ENCODE measurements at places on chromosomes 16 and 17.

DNA sequence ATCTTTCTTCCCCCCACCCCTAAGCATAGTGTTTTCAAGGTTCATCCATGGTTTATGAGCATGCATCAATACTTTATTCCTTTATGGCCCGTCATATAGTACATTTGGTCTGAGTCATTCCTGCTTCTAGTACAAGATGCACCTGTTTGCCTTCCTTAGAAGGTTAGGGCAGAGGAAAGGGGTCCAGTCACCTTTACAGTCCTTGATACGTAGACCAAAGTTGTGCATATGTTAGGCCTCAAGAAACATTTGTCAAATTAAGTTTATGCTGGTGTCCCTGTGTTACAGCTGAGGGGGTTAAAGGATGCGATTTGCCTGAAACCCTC, 1.4 kb downstream of the CYB5D2 start:
- DNase-seq, result no peak

DNA sequence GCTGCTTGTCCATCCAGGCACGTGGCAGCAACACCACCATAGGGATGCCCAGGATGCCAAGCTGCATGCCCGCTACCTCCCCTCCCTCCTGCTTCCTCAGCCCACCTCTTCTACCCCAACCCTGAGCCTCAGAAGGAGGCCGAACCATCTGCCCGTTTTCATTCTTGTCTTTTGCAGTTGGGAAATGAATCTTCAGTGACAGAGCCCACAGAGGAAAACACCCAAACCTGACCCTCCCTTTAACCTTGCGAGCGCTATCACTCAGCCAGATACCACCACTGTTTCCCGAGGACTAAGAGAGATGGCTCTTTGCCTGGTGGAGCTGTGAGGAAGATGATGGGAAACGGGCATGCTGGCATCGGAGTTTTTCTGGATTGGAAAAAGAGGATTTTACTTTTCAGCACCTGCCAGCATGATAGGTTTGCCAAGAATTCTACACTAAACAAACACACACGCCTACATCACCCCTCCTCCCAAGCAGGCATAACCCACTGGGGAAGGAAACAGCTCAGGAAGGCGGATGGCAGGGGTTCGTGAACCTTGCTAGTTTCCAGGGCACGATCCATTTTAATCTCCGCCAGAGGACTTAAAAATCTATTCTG, 457.4 kb downstream of the SLC39A11 start:
- DNase-seq, result no peak

GRCh38 chr17:55266958-55267688, 2.4 kb downstream of the HLF start:
- DNase-seq, result no peak

DNA sequence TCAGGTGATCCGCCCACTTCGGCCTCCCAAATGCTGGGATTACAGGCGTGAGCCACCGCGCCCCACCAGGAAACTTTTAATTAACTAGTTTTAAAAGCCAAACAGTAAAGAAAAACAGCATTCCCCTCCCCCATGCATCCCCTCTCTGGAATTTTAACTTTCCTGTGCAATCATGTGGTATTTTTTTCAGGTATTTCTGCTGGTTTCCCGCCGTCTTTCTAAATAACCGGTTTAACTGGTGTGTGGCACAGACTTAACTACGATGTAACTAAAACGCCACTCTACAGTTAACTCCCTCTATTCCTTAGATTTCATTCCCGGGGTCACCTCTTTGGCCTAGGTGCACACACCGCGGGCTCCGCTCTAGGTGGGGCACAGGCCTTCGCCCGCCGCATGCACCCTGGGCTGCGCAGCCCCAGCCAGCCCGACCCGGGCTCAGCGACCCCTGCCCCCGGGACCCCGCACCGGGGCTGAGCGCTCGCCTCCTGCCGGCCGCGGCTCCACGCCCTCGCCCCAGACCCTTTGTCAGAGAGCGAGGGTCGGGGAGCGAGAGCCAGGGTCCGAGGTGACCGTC, 15.1 kb upstream of the UTP6 start:
- no peak for DNase-seq

DNA sequence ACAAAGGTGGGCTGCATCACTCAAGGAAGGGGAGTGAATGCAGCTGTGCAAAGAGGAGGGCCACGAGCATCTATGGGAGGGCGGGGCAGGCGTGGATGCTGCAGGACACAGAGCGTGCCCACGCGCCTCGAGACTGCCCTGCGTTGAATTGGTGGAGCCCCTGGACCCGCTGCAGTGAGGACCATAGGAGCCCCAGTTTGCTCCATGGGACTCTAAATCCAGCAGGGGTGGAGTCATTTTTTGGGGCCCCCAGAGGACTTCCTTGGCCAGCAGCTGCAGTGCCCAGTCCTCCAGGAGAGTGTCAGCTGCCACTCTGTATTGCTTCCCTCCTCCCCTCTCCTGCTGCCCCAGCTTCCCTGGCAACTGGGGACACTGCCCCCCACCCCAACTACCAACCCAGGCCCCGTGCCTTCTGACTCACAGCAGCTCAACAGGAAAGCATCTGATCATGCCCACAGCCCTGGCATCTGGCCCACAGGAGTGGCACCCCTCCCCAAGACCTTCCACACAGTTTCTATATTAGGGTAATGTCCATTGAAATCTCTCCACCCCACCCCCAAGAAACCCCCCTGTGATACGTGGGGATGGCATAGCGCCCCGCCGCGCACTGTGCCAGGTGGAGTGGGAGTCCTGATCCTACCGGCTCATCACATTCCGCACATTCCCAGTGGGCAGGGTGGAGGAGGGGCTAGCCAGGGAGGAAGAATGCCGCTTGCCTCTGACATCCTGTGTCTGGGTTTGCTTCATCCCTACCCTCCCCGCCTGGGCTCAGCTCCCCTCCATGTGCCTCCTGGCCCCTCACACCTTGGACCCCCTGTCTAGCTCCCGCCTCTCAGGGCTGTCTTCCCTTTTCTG, 27.8 kb upstream of the ITGA3 start:
- peak; percentile 95 for DNase-seq

GRCh38 chr17:44314524-44314868, 6.1 kb downstream of the RUNDC3A start:
- no peak for DNase-seq

- DNase-seq, result no peak
These were observed 487.1 kb downstream of the GRIN2A start for GRCh38 chr16:9695152-9695551.

- DNase-seq, result no peak
These were observed 18.9 kb downstream of the RARA start for GRCh38 chr17:40327735-40328385.

GRCh38 chr17:75512926-75513640, 2.3 kb downstream of the CASKIN2 start:
- no peak for DNase-seq

- DNase-seq, result peak; percentile 89
These were observed 19.6 kb downstream of the AKAP10 start for GRCh38 chr17:19958023-19958422.

DNA sequence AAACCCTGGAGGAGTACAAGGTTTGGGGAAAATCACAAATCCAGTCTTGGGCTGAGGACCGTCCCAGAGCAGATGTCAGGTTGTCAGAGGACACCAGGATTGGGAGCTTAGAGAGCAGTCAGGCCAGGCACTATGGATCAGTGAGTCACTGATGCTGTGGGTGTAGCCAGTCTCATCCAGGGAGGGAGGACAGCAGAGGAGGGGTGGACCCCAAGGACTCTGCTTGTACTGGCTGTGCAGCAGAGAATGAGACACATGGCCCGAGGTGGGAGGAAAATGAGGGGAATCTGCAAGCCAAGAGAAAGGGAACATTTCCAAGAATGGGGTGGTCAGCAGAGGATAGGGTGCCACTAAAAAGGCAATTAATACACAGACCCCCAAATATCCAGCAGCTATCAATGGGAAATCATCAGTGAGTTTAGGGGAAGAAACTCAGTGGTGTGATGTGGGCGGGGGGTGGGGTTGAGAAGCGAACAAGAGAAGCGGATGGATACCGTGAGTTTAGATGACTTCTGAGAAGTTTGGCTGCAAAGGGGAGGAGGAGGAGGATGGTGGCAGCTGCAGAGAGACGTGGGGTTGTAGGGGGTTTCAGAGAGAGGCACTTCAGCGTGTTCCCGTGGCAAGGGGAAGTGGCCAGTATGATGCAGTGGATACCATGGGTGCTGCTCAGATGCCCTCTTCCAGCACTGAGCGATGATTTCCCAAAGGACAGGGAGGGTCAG, 43.9 kb downstream of the ARHGAP27 start:
- DNase-seq, result no peak

DNA sequence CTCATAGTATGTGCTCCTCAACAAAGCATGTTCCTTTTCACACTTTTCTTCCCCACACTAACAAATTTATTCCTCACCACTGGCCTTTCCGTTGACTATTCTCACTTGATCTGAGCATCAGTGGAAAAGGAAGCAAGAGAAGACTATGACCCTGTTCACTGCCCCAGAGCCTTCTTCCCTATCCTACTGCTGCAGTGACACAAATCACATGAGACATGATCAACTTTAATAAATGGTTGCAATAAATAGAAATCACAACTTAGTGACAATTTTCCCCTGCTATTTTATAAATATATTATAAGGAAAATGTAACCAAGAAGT, 438.7 kb upstream of the SOX9 start:
- DNase-seq, result no peak

- peak; percentile 77 for DNase-seq
These were observed 42.3 kb downstream of the HNF1B start for GRCh38 chr17:37702598-37702997.

DNA sequence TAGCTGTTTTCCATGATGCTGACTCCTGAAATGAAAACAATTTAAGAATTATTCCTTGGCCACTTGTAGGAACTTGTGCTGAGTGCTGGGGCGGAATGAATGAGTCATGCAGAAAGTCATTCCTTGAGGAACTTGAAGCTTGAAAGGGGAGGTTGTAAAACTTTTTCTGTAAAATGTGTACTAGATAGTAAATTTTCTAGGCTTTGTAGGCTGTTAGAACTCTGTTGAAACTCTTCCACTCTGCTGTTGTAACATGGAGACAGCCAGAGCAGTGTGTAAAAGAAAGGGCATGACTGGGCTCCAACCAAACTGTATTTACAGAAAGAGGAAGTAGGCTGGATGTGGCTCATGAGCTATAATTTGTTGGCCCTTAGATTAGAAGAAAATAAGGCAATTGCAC, 46.1 kb downstream of the ABCA8 start:
- DNase-seq, result peak; percentile 14

- DNase-seq, result peak; percentile 73
These were observed 96.1 kb upstream of the CDH5 start for GRCh38 chr16:66270333-66270927.

GRCh38 chr17:45372325-45372869, 55.6 kb upstream of the MAP3K14 start:
- DNase-seq, result peak; percentile 47

GRCh38 chr17:28958820-28959455, 7.6 kb upstream of the PHF12 start:
- DNase-seq, result no peak

GRCh38 chr16:75216576-75216975, 2.2 kb upstream of the CTRB1 start:
- no peak for DNase-seq

GRCh38 chr16:75527825-75528299, 8.0 kb downstream of the CHST5 start:
- DNase-seq, result no peak

DNA sequence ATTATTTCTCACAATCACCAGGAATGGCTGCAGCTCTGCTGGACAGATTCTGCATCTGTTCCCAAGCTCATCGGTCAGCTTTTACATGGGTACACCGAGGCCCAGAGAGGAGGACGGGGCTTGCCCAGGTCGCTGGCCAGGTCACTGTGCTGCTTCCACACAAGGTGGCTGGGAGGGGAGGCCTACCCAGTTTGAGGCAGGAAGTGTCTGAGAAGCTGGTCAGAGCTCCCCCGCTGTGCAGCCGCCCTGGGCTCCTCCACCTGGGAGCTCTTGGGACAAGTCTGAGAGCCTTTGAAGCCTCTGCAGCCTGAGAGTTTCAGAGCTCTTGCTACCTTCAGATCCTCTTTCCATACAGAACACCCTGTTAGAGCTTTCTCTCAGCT, 143.3 kb downstream of the CLEC16A start:
- no peak for DNase-seq

DNA sequence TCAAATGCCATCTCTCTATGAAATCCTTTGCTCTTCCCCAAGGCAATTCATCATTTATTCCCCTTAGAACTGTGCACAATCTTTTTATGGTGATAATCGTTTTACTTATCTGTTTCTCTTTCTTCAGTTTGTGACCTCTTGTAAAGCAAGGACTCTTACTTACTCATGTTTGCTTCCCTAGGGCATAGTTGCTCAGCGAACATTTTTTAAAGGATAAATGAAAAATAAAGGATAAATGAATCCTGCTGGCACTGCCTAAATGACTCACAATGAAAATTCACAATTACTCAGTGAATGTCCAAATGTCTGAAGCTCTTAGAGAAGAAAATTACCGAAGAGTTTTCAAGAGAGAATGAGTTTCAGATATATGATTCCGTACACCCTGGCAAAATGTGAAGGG, 671.7 kb downstream of the CDH11 start:
- no peak for DNase-seq

DNA sequence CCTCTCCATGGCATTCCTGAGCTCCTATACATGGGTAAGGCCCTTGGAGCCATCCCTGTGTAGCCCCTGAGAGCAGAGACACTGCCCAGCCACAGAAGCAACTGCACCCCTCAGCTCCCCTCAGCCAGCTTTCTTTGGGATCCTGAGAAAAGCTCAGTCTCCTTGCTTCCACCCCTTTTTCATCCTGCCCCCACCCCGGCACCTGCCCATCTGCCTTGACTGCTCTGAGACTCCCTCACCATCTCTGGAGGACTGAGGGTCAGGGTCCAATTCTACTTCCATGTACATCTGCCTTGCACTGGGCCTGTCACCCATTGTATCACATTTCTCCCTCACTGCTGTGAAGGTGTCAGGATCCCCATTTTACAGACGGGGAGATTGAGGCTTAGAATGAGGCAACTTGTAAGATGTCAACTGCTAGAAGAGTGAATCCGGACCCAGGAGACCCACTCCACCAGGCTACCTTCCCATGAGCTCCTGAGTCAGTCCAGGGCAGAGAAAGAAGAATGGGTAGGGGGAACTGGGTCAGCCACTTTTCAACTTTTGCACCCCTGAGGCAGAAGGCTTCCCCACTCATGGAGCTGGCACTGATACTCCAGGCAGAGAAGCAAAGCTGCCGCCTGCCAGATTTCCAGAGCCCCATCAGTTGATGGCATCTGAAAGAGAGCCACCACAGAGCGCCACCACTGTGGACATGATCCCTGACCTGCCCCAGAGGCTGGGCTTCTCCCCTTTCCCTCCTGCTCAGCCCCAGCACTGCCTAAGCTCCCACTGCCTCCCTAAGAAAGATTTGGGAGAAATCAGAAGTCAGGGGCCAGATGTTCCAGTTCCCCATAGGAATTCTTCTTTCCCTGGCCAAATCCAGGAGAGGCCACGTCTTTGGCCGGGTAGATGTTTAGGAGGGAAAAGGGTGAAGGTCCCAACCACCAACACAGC, 135.4 kb downstream of the TMEM132E start:
- no peak for DNase-seq

DNA sequence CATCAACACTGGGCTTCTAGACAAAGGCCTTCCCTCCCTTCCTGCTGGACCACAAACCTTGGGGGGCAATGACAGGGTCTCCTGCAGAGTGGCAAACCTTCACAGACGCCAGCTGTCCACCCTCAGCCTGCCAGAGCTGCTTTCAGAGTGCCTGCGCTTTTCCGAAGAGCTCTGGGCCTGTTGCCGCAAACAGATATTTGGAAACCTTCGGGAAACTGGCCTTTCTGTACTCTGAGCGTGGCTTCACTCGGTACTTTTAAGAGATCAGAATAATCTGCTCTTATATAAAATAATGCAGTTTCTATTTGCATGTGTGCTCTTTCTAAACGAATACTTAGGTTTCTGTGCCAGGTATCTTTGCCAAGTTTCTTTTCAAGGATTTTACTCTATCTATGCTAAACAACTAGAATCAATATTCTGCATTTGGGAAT, 152.1 kb upstream of the CHMP6 start:
- no peak for DNase-seq

Measured in A549 (cell line).